ENCODE measurements at places on chromosomes 3 and 15.

DNA sequence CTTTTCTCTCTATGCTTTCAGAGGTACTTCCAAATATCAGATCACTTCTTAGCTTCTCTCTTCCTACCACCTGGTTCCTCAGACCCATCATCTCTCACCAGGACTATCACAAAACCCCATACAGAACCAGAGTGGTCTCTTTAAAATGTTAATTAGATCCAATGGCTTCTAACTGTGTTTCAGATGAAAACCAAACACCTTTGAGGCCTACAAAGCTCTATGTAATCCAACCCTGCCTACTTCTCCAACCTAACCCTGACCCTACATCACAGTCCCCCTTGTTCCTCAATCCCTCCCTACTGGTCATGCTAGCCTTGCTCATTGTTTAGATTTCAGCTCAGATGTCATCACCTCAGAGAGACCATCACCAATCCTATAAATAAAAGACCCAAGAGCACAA lies 34.8 kb downstream of the SUMF1 start:
- no peak for DNase-seq

- no peak for DNase-seq
These were observed 2.5 kb upstream of the PLCB2 start for GRCh38 chr15:40310001-40310959.

DNA sequence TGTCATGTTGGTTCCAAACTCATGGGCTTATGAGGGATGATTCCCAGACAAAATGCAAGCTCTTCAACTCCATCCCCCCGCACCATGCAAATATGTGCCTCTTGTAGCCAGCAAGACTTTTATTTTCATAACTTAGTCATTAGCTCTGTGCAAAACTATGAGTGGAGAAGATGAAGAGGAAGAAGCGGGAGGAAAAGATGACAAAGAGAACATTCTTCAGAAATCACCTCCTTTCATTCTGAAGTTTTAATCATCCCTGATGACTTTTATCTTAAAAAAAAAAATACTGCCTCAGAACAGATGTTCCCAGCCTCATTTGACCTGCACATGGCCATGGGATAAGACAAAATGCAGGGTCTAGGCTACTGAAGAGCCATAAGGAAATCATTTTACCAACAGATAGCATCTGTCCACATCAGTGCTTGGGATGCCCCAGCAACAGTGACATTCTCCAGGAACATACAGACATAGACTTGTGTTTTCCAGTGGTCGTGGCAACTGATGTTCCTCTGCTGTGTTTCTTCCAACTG lies 145.5 kb downstream of the WNT5A start:
- no peak for DNase-seq

- DNase-seq = no peak
These were observed 462 bp downstream of the EDEM1 start for GRCh38 chr3:5187920-5188418.

DNA sequence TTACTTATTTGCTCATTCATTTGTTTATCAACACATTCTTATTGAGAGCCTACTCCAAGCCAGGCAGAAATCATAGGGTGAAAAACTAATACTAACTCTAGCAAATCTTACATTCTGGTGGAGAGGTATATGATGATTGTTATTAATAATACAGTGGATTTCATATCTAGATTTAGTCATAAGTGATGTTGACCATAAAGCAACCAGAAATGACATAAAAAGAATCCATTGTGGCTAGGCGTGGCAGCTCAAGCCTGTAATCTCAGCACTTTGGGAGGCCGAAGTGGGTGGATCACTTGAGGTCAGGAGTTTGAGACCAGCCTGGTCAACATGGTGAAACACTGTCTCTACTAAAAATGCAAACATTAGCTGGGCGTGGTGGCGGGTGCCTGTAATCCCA lies 26.2 kb upstream of the IL20RB start:
- no peak for DNase-seq

Measured in esophagus squamous epithelium (tissue), 5 donors.